ENCODE measurements at places on chromosomes 13 and 19.

DNA sequence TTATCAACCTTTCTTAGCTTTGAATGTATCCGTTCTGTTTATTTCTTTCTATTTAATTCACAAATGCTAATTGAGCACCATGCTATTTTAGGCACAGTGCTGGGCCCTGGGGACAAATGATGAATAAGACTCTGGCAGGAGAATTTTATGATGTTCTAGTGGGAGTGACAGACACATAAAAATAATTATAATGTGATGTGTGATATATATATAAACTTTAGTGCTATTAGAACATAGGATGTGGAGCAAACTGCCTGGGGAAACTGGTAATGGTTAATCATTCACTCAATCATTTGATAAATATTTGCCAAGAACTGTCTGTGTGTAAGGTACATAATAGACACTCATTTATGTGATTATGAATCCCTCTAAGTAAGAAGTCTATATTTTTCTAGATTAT is 50.7 kb upstream of the FRY start:
- DNase-seq, result no peak

GRCh38 chr13:31101472-31102170 is 60.1 kb downstream of the HSPH1 start:
- DNase-seq, result no peak

DNA sequence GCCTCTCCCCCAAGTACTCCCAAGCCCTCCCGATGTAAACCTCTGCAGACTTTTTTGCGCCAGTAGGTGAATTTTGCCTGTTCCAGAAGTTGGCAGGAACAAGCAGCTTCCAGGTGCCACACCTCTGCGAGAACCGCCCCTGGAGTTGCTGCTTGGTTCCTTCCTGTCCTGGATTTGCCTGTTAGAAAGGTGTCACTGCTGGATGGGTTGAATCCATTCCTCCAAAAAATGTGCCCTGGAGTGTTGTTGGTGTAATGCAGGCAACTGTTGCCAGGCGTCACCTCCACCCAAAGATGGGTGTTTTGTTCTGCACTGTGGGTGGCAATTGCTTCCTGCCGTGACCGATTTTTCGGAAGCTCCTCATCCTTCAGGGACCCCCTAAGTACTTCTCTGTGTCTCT is 5.7 kb downstream of the PGPEP1 start:
- no peak for DNase-seq

GRCh38 chr19:37059142-37059541 is 19.1 kb upstream of the ZNF420 start:
- no peak for DNase-seq

DNA sequence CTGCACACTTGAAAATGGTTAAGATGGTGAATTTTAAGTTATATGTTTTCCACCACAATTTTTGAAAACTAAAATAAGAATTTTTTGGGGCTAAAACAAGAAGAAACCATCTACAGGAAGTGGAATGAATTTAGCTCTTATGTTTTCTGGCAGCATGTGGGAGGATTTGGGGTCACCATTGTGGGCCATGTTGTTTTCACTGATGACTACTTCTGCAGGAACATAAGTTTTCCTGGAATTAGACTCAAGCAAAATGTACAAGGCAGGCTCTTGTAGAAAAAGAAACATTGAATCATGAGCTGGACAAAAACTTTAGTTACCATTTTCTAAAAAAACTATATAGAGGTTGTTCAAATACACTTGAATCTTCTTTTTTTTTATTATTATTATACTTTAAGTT is 125.3 kb upstream of the C1QTNF9B start:
- no peak for DNase-seq

GRCh38 chr19:7004313-7004931 is 16.8 kb downstream of the MBD3L2B start:
- peak; percentile 23 for DNase-seq

Measured in hematopoietic multipotent progenitor cell treated with erythropoietin and hydrocortisone succinate and interleukin-3 and kit ligand, for 15 days (in vitro differentiated cells).